ENCODE measurements at places on chromosomes 12 and 14.
A peak's percentile ranks its signal among the peaks of the same experiment; 100 is the strongest.

DNA sequence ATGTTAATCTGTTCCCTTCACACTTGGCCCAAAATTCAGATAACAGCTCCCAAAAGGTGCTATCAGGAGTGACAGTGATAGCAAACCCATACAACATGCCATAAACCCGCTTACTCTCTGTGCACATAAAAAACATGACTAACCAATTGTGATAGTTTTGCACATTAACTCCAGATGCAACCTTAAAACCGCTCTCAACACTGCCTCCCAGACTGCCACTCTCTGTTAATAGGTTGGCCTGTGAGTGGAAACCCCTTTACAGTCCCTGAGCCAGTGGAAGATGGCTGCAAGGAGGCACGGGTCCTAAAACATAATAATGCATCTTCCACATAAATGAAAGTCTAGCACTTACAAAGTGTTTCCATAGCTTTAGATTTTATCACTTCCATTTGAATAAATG is 12.0 kb upstream of the TMTC1 start:
- no peak for DNase-seq

- DNase-seq = no peak
These were observed 44.3 kb downstream of the TEAD4 start for GRCh38 chr12:3003357-3003992.

DNA sequence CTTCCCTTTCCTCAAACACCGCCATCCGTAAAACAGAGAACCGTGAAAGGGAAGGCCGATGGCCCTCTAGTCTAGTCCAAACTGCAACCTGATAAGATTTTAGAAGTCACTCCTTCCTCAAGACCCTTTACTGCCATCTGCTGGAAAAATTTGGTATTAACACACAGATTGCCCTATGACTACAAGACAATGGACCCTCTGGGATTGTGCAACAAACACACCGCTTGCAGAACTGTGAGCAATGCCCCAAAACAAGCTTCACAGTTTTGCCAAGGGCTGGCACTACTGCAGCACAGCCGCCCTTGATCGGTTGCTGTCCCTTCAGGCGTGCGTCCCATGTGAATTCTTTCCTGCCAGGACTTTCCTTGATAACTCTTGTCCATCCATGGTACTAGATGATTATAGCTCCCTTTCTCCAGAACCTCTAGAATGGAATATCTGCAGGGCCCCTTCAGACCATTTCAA is 23.1 kb downstream of the LLPH start:
- peak; percentile 21 for DNase-seq

- no peak for DNase-seq
These were observed 59.1 kb upstream of the AMN start for GRCh38 chr14:102863381-102863780.

GRCh38 chr12:46379352-46379751 is 6.8 kb upstream of the SLC38A2 start:
- DNase-seq = no peak

DNA sequence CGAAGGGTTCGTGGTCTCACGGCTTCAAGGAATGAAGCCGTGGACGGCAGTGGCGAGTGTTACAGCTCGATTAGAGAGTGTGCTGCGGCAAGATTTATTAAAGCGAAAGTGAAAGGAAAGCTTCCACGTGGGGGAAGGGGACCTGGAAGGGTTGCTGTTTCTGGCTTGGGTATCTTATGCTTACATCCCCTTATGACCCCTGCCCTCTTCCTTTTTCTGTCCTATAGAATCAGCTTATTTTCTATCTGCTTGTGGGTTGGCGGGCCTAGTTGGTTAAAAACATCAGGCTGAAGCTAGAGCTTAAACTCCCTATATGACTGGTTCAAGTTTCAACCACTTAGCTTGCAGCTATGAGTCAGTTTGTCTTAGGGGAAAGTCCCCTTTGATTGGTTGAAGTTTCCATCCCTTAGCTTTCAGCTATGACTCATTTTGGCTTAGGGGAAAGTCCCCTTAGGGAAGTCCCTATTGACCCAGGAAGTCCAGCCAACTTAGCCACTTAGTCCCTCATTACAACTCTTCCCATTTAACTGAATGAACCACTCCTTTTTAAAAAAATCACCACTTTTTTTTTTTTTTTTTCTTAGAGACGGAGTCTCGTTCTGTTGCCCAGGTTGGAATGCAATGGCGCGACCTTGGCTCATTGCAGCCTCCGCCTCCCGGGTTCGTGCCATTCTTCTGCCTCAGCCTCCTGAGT is 1494.7 kb upstream of the TMEM132C start:
- DNase-seq = no peak

- DNase-seq = no peak
These were observed 72.3 kb upstream of the GPR68 start for GRCh38 chr14:91316761-91317160.

- DNase-seq = no peak
These were observed 446.8 kb upstream of the SOX5 start for GRCh38 chr12:24396224-24396623.

DNA sequence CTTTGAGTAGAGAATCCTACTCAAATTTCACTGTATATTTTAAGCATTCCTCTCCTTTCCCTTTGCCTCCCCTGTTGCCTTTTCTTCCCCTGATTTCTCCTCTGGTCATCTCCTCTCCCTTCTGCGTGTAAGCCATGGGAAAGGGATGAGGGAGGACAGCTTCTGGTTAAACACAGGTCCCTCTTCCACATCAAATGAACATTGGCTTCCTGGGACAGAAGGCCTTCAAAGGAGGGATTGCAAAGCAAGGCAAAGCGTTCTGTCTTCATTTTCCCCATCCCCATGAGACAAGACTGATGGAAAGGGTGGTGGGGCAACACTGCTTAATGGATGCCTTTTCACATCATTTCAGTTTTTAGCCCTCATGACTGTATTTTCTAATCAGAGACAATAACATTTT is 26.2 kb downstream of the GPRC5A start:
- no peak for DNase-seq

GRCh38 chr14:98958632-98959031 is 313.4 kb downstream of the BCL11B start:
- no peak for DNase-seq

GRCh38 chr12:94025756-94026155 is 122.6 kb upstream of the PLXNC1 start:
- no peak for DNase-seq

DNA sequence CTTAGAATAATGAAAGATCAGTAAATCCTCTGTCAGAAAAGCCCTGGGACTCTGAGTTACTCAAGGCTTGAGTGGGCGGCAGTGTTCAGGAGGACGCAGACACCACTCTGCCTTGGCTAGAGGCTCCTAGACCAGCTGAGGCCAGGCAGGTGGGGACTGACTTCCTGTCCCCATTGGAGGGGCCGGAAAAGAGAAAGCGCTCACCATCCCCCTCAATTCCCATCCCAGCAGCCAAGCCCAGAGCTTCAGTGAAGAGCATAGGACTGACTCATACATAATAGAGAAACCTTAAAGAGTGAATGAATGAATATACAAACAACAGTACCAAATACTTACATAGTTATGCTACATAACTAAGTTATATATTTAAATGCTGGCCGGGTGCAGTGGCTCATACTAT is 62.0 kb downstream of the PLEKHG7 start:
- DNase-seq = no peak

- no peak for DNase-seq
These were observed 63.2 kb upstream of the SLC24A4 start for GRCh38 chr14:92259613-92260357.

GRCh38 chr14:50106178-50106577 is 10.2 kb downstream of the VCPKMT start:
- DNase-seq = no peak

- no peak for DNase-seq
These were observed 241.0 kb downstream of the EMP1 start for GRCh38 chr12:13437541-13437940.

DNA sequence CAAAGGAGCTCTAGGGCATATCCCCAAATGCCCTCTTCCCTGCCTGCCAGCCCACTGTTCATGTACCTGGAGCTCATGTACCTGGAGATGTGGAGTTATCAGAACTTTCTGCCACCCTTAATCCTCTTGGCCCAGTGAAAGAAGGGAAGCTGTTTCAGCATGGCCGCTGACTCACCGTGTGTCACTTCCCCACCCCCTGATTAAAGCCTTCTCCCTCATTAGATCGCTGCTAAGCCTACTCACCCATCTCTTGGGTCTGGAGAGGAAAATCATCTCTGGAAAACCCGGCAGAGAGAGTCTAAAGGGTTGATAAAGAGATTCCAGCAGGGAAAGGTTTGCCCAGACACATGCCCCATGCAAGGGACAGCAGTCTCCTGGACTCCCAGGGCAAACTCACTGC is 4.5 kb upstream of the LTBP2 start:
- no peak for DNase-seq

- no peak for DNase-seq
These were observed 208.4 kb downstream of the PAWR start for GRCh38 chr12:79482323-79482722.

GRCh38 chr12:98856897-98857540 is 211.9 kb downstream of the APAF1 start:
- DNase-seq = no peak

- no peak for DNase-seq
These were observed 45.3 kb upstream of the LRIG3 start for GRCh38 chr12:58965568-58965967.

GRCh38 chr14:79293482-79294177 is 917.7 kb downstream of the DIO2 start:
- no peak for DNase-seq

GRCh38 chr12:39401459-39401858 is 41.5 kb downstream of the KIF21A start:
- no peak for DNase-seq

- DNase-seq = peak; percentile 30
These were observed 33.7 kb downstream of the FGFR1OP2 start for GRCh38 chr12:26971963-26972362.

DNA sequence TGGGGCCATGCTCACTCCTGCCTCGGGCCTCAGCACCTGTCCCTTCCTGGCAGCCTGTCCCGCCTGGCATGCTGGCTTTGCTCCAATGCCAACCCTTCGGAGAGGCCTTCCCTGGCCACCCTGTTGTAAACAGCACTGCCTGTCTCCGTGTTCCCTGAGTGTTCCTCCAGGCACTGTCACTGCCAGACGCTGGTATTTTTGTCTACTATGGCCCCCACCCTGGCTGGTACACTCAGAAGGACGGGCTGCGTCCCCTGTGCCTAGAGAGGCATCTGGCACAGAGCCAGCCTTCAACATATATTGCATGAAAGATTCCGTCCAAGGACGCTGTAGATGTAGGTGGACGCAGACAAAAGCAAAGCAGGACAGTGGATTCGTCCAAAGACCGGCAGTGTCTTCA is 2.7 kb upstream of the ASPG start:
- DNase-seq = no peak

DNA sequence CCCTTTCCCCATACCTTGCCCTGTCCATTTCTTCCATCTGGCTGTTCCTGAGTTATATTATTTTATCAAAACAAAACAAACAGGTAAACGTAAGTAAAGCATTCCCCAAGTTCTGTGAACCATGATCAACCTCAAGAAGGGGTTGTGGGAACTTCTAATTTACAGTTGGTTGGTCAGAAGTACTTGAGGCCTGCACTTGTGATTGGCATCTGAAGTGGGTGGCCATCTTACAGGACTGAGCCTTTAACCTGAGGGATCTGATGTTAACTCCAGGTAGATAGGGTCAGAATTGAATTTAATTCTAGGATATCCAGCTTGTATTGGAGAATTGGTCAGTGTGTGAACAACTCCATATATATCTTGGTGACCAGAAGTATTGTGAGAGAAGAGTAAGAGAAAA is 77.0 kb downstream of the DIO2 start:
- no peak for DNase-seq

- no peak for DNase-seq
These were observed 1.3 kb upstream of the EMP1 start for GRCh38 chr12:13195250-13195649.
